Activated naive CD8-positive, alpha-beta T cell treated with anti-CD3 and anti-CD28 coated beads for 36 hours (primary cell): ENCODE measurements at places on chromosomes 16 and 17. TPM values are rescaled to one million over a fixed set of nuclear protein-coding genes. Genes with fewer than 3 reads are reported as not detected.

Gene RAMP2
- not detected for total RNA-seq

Gene ZNF594
- 6.8 TPM for total RNA-seq

Gene MYH1
- not detected for total RNA-seq

Gene PITPNM3
- 0.49 TPM for total RNA-seq

Gene UTS2R
- total RNA-seq = not detected

Gene TPSG1
- total RNA-seq = not detected

Gene CDK5R1
- total RNA-seq = 9.7 TPM

Gene TM4SF5
- not detected for total RNA-seq

Gene CCL8
- not detected for total RNA-seq

Gene EXOSC6
- 35.5 TPM for total RNA-seq

Gene TP53TG3B
- total RNA-seq = not detected

Gene MRPS7
- total RNA-seq = 93.5 TPM

Gene LPO
- not detected for total RNA-seq

Gene LHX1
- total RNA-seq = 0.30 TPM

Gene PPP1R9B
- total RNA-seq = 52.0 TPM
